ENCODE measurements at places on chromosomes 5 and 9.

DNA sequence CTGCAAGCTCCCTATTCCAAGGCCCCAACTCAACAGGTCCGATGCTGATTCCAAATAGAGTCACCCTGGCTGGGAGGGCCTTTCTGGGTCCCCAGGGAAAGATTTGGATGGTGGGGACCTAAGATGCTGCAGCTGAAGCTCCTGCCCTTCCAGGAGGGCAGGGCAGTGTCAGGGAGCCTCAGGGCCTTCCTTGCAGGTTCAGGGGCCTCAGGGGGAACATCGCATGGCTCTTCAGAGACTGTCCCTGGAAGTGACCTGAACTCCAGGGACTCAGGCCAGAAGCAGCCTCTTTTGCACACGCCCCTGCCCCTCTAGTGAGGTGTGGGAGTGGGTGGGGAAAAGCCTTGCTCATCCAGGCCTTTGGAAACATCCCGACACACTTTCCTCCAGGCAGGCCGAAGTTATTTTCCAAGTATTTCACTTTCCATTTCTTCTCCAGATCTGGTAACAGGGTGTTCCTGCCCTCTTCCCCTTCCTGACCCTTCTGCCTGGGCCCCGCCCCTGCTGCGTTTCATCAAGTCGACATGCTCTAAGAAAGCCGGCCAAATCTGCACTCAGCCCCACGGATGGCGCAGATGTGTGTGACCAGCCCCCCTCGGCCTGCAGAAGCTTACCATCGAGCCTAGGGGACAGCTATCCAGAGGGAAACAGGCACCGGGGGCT, 159.5 kb downstream of the FGF18 start:
- no peak for DNase-seq

DNA sequence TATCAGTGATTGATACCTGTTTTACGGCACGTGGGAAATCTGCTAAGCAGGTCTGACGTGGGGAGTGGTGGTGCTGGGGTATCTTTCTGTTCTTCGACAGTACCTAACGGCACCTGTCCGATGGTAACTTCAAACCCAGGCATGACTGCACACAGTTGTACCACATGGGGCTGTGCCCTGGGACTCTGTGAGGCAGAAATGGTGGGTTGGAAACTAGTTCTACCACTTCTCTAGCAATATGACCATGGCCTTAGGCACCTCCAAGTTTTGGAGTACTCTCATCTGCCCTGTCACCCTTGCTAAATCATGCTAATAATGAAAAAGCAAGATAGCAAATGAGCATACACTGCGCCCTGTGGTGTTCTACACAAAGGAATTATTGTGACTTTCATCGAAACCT, 30.9 kb downstream of the EPB41L4B start:
- DNase-seq: no peak

DNA sequence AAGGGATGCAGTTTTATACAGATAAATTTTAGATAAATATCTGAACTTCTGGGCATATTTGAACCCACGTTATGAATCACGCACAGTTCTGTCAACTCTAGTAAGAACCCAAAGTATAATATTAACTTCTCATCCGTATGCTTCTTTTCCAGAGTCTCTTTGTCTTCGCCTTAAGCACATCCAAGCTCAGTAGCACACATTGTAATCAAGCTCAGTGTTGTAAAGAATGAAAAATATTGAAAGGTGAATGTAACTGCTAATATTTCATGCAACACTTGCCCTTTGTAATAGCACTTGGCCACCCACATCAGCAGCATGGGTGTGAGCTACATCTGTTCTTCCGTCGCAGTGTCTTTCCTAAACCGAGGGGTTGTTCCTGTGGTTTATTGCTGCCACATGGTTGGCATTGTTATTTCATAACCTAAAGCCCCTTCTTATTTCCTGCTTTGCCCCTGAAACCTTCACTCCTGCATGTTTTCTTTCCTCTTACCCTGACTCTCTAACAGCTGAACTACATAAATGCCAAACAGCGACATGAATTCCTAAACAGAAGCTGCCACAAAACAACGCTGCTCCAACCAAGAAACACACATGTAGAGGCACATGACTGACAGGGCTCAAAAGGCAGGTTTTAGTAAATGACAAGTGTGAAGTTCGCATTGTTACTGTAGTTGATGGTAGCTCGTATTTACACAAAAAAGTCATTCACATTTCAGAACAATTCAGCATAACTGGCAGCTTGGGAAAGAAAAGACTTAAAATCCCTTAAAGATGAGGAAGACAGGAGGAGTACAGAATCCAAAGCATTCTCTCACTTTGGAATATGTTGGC, 190.1 kb upstream of the MEF2C start:
- no peak for DNase-seq

- no peak for DNase-seq
These were observed 32.6 kb downstream of the TTLL11 start for GRCh38 chr9:122060481-122060880.

GRCh38 chr5:104643320-104643719, 1080.7 kb upstream of the NUDT12 start:
- DNase-seq: no peak
